AG04450 (cell line): ENCODE measurements at places on chromosomes 7 and 10.

DNA sequence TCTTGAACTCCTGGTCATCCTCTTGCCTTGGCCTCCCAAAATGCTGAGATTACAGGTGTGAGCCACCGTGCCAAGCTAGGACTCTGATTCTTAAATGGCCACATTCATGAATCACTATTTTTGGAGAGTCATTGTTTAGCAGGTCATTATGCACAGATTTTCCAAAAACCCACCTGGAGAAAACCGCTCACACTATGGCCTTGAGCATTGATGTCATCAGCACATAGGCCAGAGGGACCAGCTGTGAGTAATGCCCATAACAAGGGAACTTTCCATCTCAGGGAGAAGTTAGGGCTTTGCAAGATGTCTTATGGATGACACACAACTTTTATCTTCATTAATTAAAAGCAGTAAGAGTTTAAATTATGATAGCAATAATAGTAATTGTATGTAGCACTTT is 86.4 kb upstream of the KIF5B start:
- DNase-seq: no peak

- DNase-seq: no peak
These were observed 108.4 kb downstream of the SFMBT2 start for GRCh38 chr10:7302392-7302906.

DNA sequence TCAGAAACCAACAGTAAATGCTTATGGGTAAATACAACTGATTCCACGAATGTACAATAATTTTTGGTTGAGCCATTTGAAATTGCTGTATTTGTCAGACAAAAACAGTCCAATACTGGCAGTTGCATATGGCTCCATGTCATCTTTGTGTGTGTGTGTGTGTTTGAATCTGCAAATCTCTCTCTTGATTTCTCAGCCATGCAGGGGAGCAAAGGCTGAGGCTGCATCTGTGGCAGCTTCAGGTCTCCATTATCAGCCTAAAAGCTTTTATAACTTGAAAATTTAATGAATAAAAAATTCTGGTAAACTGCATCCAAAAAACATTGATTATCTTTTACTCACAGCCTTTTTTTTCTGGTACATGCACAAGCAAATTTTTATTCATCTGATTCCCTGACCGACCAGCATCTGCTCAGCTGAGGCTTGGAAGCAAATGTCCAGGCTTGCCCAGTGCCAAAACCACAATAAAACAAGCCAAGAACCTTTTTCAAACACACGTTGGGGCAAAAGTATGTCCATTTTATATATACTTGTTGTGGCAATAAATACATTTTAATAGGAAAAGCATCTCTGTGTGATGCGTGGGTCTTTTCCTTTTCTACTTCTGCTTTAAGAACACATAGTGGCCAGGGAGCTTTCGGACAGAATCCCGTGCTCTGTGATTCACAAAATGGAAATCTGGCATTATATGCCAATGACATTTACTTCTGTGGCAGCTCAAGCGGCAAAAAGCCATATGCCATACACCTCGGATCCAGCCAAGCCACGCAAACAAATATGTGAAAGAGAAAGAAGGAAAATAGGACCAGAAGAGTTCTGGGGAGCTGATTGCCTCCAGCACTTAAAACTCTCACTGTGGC is 275.6 kb upstream of the AOAH start:
- DNase-seq: no peak

DNA sequence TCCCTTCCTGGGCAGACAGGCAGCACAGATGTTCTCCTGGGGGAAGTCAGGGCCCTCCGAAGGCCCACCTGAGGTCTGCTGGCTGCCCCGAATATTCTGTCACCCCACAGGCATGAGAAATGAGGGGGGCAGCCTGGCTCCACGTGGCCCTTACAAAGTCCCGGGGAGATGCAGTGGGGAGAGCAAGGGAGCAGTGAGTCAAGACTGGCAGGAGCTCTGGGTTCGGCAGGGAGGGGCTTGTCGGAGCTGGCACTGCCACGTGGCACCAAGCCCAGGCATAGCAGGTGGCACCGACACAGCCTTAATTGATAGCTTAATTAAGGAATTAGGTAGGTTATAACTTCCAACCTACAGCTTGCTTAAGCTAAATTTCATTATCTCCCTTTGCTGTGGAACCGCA is 163.9 kb downstream of the USP6NL start:
- no peak for DNase-seq

- no peak for DNase-seq
These were observed 16.5 kb upstream of the GPR22 start for GRCh38 chr7:107453388-107453787.

DNA sequence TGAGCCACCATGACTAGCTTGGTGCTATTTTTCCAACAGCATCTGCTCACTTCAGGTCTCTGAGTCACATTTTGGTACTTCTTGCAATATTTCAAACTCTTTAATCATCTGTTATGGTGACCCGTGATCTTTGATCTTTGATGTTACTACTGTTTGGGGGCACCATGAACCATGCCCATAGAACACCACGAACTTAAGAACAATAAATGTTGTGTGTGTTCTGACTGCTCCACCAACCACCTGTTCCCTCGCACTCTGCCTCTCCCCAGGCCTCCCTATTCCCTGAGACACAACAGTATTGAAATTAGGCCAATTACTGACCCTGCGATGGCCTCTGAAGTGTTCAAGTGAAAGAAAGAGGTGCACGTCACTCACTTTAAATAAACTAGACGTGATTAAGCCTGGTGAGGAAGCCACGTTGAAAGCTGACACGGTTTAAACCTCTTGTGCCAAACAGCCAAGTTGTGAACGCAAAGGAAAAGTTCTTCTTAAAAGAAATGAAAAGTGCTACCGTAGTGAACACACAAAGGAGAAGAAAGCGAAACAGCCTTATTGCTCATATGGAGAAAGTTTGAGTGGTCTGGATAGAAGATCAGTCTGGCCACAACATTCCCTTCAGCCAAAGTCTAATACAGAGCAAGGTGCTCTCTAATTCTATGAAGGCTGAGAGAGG is 27.2 kb upstream of the ATP6V0A4 start:
- no peak for DNase-seq

DNA sequence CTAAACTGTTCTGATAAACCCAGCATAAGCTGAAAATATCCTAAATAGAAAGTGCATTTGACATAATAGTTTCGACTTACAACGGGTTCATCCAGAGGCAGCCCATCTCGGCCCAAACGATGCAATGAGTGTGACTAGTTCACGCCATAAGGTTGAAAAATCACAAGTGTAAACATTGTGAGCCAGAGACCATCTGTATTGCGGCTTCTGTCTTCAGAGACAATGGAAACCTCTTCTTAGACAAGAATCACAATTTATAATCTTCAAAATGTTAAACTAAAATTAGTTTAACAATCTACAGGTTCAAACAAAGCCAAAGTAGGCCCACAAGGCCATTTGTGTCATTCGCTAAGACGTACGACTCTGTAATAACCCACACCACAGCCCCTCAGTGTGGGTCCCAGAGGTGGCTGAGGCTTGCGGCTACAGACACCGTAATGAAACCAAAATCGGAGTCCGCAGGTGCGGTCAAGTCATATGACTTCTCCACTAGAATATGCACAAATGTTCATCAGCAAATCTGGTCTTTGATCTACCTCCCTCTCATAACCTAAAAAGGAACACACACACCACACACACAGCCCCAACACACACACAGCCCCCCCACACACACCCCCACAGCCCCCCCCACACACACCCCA is 81.8 kb downstream of the DIP2C start:
- DNase-seq: no peak
